ENCODE measurements at places on chromosomes 3 and 15.

GRCh38 chr15:59689626-59690236 is 611 bp upstream of the BNIP2 start:
- peak; percentile 36 for DNase-seq

DNA sequence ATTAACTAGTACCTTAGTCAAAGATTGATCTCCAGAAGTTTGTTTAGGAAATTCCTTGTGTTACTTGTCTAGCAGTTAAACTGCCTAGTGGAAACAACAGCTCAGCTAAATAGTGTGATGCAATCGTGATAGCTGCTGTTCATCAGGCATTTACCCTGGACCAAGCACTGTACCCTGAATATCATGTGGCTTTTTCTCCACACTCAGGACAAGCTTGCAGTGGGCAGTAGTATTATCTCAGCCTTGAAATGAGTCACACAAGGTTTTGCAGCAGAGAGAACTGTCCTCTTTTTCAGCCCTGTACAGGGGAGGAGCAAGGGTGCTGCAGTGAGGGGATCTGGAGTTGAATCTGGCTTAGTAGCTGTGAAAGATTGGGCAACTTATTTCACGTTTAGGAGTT is 208.4 kb downstream of the TP63 start:
- no peak for DNase-seq

GRCh38 chr3:87260270-87260669 is 16.1 kb downstream of the POU1F1 start:
- no peak for DNase-seq

DNA sequence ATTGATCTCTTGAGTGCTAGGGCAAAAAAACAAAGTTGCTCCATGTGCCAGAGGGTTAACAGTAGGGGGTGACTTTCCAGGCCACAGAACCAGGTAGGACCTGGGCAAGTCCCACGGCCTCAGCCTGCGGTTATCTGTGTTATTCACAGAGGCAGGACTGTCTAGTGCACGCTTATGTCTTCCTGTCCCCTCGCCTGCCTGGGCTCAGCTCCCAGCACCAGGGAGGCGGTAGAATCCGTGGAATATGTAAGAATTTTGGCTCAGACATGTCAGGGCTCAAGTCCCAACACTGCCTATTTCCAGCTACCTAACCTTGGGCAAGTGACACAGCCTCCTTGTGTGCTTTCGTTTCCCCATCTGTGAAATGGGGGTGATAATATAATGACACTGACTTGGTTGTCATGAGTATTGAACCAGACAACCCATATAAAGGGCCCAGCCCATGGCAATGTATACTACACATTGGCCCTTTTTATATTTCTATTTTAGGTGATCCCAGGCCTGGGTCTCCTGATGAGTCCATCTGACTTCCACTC is 44.3 kb upstream of the FLNB start:
- DNase-seq: no peak
